Gastrocnemius medialis (tissue), 4 donors: ENCODE measurements at places on chromosomes 5 and 9. TPM values are rescaled to one million over a fixed set of nuclear protein-coding genes. Genes with fewer than 3 reads are reported as not detected.

DNA sequence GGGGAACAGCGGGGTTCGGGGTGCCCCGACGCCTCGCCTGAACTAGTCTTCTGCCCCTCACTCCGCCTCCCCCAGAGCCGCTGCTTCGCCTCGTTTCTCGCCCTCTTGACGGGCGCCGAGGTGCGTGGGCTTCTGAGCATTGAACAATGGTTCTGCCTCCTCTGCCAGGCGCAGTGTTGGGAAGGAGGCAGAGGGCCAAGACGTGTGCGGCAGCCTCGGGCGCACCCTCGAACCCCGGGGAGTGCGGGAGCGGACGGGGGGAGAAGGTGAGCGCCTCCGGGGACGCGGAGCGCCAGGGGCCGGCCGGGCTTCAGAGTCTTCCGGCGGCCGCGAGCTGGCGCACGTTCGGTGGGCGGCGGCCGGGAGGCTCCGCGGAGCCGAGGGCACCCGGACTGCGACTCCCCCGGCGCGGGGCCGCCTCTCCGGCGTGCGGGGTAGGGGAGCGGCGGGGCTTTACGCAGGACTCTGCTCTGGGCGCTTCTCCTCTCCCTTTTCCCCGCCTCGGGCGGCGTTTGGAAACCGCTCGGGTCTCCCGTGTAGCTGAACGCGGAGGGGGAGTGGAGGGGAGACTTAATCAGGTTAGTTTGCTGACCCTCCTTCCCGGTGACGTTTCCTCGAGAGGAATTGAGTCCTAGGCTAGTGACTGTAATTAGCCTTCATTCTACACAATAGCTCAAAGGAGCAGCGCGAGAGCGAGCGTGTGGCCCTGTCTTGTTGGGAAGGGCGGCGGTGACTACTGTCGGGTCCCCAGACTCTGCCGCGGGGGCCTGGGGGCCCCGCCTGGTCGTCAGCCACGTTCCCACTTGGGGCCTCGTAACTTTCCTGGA is 1.1 kb downstream of the VLDLR start:
- DNase-seq = peak; percentile 20
- peak overlapping the region; percentile 97 for H3K27ac ChIP-seq

GRCh38 chr5:21895766-21896350 is 957.3 kb downstream of the CDH12 start:
- no peak overlapping the region for H3K27ac ChIP-seq
- no peaks in the 10 kb centered on the region for H3K4me1 ChIP-seq
- no peak overlapping the region for H3K4me3 ChIP-seq

GRCh38 chr5:172624996-172625964 is 15.8 kb upstream of the NEURL1B start:
- no peaks in the 10 kb centered on the region for H3K27me3 ChIP-seq
- H3K4me1 ChIP-seq = no peaks in the 10 kb centered on the region
- H3K36me3 ChIP-seq = no peaks in the 10 kb centered on the region
- no peak overlapping the region for H3K4me3 ChIP-seq
- H3K27ac ChIP-seq = no peak overlapping the region

DNA sequence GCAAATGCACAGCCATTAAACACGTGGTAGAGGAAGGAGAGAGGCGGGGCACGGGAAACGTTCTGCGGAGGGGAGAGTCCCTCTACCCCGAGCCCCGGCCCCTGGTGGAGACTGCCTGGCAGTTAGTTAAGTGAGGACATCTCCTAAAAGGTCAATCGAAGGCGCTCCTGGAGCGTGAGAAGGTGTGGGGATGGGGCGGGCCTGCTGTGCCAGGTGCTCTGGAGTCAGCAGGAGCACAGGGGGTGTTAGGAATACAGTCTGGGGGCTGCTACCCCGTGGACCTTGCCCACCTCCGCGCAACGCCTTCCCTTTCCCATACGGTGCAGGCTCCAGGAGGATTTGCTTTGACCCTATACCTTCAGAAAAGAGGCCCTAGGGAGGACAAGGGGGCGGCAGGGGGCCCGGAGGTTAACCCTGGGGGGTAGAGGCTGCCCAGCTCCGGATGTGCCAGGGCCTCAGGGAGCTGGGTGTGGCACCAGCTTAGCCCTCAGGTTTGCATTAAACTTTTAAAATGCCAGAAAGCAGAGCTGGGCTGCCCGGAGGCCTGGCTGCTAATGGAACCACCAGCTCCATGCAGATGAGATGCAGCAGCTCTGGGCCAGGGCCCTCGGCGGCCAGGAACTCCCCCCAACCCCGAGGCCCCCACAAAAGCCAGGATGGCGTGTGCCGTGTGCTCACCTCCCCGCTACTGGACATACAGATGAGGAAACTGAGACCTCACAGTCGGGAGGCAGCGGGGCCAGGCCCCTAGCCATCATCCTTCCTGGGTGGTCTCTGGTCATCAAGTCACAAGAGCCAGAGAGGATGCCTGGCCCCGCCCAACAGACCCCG is 39.2 kb downstream of the NACC2 start:
- H3K4me3 ChIP-seq = no peak overlapping the region
- H3K4me1 ChIP-seq = peaks cover 44% of the 10 kb centered on the region
- no peak for DNase-seq
- no peaks in the 10 kb centered on the region for H3K27me3 ChIP-seq

DNA sequence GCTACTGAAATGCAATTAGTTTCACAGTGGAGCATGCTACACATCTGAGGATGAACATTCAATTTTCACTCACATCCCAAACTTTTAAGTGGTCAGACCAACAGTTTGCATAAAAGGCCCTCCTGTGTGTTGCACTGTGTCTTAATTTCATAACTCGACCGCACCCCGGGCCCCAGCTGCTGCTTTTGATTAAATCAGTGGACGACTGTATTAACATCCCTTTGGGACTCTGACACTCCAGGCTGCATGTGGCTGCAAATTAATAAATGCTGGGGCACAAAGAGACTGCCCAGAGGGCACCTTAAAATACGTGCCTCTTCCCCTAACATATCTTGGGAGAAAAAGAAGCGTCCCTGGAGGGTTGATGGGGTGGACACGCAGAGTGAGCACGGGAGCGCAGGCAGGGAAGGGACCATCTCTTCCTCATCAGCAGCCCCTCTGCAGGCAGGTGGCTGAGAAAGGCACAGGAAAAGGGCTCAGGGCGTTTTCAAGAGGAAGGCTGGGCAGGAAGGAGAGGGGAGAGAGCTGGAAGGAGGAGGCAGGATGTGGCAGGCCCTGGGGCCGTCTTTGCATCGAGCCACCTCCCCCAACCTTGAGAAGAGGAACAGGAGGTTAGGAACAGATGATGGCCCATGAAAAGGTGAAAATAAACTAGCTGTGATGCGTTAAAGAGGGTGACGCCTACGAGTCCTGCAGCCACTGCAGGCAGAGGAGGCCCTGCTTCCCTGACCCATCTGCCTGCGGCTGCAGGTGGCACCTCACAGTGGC is 18.6 kb downstream of the MED10 start:
- no peaks in the 10 kb centered on the region for H3K27me3 ChIP-seq
- no peaks in the 10 kb centered on the region for H3K4me1 ChIP-seq
- H3K36me3 ChIP-seq = peaks cover 19% of the 10 kb centered on the region
- no peak overlapping the region for H3K27ac ChIP-seq
- no peak overlapping the region for H3K4me3 ChIP-seq

DNA sequence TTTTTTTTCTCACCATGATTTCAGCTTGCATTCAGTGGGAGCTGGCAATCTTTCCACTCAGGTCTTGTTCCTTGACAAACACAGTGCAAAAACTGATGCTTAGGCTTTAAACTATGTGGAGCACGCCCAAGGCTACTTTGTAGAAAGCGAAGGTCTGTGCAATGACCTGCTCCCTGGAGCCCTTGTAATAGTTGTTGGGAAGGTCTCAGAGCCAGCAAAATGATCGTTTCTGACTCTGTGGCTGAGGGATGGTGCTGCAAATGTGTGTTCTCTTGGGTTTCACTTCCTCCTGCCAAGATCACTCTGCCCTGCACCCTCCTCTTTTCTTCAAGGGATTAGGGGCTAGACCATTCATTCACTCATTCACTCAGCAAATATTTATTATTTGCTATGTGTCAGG is 249.7 kb upstream of the MAP3K1 start:
- H3K36me3 ChIP-seq = no peaks in the 10 kb centered on the region
- no peak overlapping the region for H3K4me3 ChIP-seq
- H3K27ac ChIP-seq = no peak overlapping the region
- peak; percentile 14 for DNase-seq
- no peaks in the 10 kb centered on the region for H3K27me3 ChIP-seq

GRCh38 chr5:10009802-10010201 is 239.9 kb downstream of the ATPSCKMT start:
- no peaks in the 10 kb centered on the region for H3K36me3 ChIP-seq
- no peak overlapping the region for H3K27ac ChIP-seq
- H3K27me3 ChIP-seq = no peaks in the 10 kb centered on the region
- H3K4me3 ChIP-seq = no peak overlapping the region
- no peak for DNase-seq
- H3K4me1 ChIP-seq = no peaks in the 10 kb centered on the region

- no peak overlapping the region for H3K27ac ChIP-seq
- H3K4me1 ChIP-seq = no peaks in the 10 kb centered on the region
- DNase-seq = no peak
These were observed 179.1 kb downstream of the SLIT3 start for GRCh38 chr5:169121630-169122420.

GRCh38 chr5:144202072-144202471 is 31.4 kb downstream of the KCTD16 start:
- no peak overlapping the region for H3K4me3 ChIP-seq
- peaks cover 15% of the 10 kb centered on the region for H3K27me3 ChIP-seq
- no peak overlapping the region for H3K27ac ChIP-seq
- no peaks in the 10 kb centered on the region for H3K4me1 ChIP-seq
- DNase-seq = no peak

DNA sequence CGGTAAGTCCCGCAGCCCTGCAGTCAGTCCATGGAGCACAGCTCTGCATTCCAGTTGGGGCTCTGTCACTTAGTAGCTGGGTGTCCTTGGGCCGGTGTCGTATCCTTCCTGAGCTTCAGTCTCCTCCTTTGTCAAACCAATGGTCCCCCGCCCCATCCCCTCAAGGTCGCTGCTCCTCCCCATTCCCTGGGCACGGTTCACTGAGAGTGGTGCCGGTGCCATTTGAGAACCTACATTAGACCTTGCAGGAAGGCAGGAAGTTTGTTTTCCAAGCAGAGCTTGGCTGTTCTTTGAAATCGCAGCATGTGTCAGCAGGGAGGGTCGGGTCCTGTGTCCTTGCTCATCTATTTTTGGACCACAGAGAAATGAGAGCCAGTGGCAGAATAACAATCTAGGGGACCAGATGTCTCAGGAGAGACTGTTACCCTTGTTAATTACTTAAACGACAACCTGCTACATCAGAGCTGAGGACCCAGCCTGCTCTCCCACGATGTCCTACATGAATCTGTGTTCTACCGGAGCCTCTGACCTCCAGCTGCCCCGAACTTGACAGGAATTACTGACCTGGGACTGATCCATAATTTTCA is 21.7 kb upstream of the BARHL1 start:
- H3K4me1 ChIP-seq = peaks cover 13% of the 10 kb centered on the region
- no peak for DNase-seq
- no peak overlapping the region for H3K27ac ChIP-seq
- H3K36me3 ChIP-seq = no peaks in the 10 kb centered on the region
- H3K4me3 ChIP-seq = no peak overlapping the region

- no peak overlapping the region for H3K4me3 ChIP-seq
- H3K27ac ChIP-seq = peak overlapping the region; percentile 81
- H3K36me3 ChIP-seq = no peaks in the 10 kb centered on the region
- DNase-seq = no peak
- no peaks in the 10 kb centered on the region for H3K27me3 ChIP-seq
- H3K4me1 ChIP-seq = peaks cover 78% of the 10 kb centered on the region
These were observed 15.1 kb downstream of the ADRB2 start for GRCh38 chr5:148841519-148841918.

DNA sequence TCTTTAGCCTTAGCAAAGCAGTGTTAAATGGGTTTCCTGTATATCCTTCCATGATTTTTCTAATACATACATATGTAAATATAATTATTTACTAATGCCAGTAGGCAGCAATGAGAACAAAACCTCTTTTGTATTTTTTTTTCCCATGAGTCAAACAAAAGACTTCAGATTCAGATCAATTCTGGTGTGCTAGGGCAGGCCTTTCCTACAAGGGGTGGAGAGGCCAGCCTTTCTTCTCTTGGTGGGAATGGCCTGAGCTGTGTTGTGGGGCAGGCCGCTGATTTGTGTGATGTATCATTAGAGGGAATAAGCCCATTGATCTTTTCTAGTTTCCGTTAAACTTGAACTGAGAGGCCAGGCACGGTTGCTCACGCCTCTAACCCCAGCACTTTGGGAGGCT is 115.5 kb upstream of the DMRT1 start:
- H3K27ac ChIP-seq = no peak overlapping the region
- peaks cover 29% of the 10 kb centered on the region for H3K4me1 ChIP-seq
- DNase-seq = no peak
- peaks cover 9% of the 10 kb centered on the region for H3K36me3 ChIP-seq
- H3K27me3 ChIP-seq = no peaks in the 10 kb centered on the region

DNA sequence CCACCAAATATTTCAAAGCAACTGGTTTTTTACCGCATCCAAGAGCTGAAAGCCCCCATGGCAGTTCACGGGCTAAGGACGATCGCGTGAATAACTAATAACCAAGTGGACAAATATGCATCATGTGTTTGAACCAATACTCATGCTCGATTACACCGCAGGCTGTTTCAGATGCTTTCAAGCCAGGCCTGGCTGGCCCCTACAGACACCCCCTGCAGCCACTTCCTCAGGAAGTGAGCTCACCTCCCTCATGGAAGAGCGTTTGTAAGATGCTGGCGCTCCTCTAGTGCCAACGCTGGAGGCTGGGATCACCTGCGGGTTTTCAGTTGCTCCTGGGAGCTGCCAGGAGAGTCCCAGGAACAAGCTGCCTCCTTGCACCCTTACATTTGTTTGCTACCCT is 53.9 kb upstream of the PTCH1 start:
- H3K4me1 ChIP-seq = no peaks in the 10 kb centered on the region
- no peak overlapping the region for H3K4me3 ChIP-seq
- H3K27ac ChIP-seq = no peak overlapping the region
- DNase-seq = no peak
- peaks cover 46% of the 10 kb centered on the region for H3K27me3 ChIP-seq
- H3K36me3 ChIP-seq = no peaks in the 10 kb centered on the region

DNA sequence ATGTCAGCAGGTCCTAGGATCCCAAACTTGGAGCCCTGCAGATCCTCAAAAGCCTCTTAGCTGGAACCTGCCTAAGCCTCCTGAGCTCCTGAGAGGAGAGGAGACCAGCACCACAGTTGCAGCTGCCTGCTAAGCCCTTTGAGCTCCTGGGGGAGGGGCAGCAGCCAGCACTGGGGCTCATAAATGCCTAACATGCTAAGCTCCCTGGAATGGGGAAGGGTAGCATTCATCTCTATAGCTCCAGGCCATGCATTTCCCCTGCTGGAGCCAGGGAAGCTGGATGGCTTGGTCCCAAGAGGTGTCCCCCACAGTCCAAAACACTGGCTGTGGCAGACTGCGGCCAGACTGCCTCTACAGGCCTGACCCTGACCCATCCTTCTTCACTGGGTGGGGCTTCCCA is 182.7 kb downstream of the KCNN2 start:
- H3K36me3 ChIP-seq = no peaks in the 10 kb centered on the region
- H3K27ac ChIP-seq = no peak overlapping the region
- no peak for DNase-seq
- no peak overlapping the region for H3K4me3 ChIP-seq
- H3K27me3 ChIP-seq = no peaks in the 10 kb centered on the region

DIPK1B gene
- total RNA-seq = 1.8 TPM

IL7R gene
- total RNA-seq = 0.81 TPM

CDHR2 gene
- total RNA-seq = not detected

PLPPR1 gene
- total RNA-seq = not detected

SLC34A3 gene
- total RNA-seq = not detected
